ENCODE measurements at places on chromosomes 11 and 22. TPM values are rescaled to one million over a fixed set of nuclear protein-coding genes. Genes with fewer than 3 reads are reported as not detected.

- no peak for DNase-seq
These were observed 60.3 kb downstream of the ATXN10 start for GRCh38 chr22:45731798-45732495.

- no peak for DNase-seq
These were observed 10.3 kb downstream of the BCL9L start for GRCh38 chr11:118915396-118915795.

DNA sequence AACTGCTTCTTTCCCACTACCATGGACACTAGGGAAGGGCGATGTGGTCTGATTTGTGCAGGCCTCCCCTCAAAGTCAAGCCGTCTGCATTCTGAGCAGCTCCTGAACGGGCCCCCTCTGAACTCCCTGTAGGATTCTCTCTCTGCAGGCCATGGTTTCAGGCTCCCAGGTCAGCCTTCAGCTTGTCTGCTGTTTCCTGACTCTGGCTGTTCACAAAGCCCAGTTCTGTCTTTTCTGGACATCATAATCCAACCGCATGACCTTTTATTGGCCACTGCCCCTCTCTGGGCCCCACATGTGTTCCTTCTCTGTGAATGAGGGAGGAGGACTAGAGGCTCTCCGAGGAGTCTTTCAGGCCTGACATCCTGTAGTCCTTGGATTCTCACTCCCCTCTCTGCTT lies 161.0 kb downstream of the FEZ1 start:
- DNase-seq, result no peak

- no peak for DNase-seq
These were observed 1.4 kb downstream of the FBXO3 start for GRCh38 chr11:33772870-33773269.

- DNase-seq, result peak; percentile 62
These were observed 12.8 kb downstream of the PMM1 start for GRCh38 chr22:41576877-41577276.

GRCh38 chr11:32033067-32033466 lies 57.8 kb upstream of the RCN1 start:
- DNase-seq, result no peak

DNA sequence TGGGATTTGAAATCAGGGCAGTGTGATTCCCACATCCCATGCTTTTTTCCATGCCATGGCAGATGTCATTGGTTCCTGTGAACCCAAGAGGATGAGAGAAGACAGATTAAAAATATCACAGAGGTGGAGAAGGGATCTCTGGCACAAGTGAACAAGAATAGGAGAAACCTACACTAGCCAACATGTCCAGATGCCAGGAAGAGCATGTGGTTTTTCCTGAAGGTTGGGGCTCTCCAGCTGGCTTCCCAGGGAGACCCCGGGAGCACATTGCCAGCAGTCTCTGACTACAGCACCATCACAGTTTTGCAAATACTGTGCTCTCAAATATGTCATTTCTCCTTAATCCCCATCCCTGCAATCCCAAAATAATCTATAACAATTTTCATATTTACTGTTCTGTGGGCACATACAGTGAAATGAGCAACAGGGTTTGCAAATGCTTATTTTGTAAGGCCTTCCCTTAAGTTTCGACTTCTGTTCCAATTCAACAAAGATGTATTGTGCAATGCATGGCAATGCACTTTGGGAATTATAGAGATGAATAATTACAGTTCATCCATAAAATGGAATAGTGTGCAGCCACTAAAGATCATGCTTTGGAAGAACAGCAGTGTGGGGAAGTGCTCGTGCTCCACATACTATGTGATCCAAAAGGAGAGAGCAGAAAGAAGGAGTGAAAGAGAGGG lies 4.8 kb downstream of the ANKK1 start:
- DNase-seq, result no peak

GRCh38 chr11:86869966-86870570 lies 69.7 kb downstream of the PRSS23 start:
- DNase-seq, result peak; percentile 72

GRCh38 chr11:25615069-25615468 lies 716.9 kb upstream of the ANO3 start:
- no peak for DNase-seq

- no peak for DNase-seq
These were observed 16.1 kb upstream of the PCF11 start for GRCh38 chr11:83140691-83141455.

DNA sequence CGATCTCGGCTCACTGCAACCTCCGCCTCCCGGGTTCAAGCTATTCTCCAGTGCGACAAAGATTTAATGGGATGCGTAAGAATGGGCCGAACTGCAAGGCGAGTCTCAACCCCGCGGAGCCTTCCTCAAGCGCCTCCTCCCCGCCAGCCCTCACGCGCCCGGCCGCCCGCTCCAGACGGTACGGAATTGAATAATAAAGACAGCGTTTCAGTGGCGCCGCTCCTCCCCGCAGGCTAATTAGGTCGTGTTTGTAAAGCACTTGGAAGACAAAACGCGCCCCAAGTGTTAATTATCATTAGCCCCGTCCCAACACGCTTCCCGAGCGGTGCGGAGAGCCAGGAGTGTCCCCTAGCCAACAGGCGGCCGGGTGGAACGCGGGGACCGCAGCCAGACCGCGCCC lies 192.0 kb downstream of the BUD13 start:
- no peak for DNase-seq

DNA sequence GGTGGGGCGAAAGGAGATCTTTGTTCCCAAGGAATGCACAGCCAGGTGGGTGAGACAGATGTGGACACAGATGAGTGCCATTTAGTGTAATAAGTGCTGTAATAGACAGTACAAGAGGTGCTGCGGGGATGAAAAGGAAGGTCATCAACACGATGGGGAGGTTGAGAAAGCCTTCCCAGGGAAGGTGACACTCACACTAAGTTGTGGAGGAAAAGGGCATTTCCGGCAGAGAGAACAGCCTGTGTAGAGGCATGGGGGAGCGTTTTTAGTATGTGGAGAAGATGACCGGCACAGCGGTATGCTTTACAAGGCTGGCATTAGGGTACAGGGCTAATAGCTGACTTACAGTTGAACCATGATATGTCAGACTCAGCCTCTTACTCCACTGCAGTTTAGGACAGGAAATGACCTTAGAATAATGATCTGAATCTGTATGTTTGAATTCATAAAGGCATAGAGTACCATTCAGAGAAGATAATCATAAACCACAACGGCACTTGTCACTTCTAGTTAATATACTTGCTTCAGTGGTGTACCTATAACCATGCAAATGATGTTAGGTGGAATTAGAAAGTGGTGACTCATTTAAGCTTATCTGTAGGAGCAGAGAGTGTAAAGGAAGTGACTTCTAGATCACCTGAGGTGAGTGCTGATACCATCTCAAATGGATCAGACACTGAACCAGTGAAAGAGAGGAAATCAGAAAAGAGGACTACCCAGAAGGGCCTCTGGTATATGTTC lies 60.6 kb downstream of the FAM83F start:
- DNase-seq, result no peak

- DNase-seq, result no peak
These were observed 746.2 kb downstream of the NELL1 start for GRCh38 chr11:21415606-21416005.

GRCh38 chr11:132549001-132549400 lies 983.3 kb downstream of the OPCML start:
- no peak for DNase-seq

Gene MYBPC3
- 1,049 TPM for total RNA-seq

Gene OR51E1
- total RNA-seq, result 0.34 TPM

Gene PLAAT4
- total RNA-seq, result 16.6 TPM

Gene USP2
- total RNA-seq, result 65.8 TPM

Gene TBX1
- total RNA-seq, result 2.4 TPM

Gene ADAMTS15
- 29.8 TPM for total RNA-seq

Gene SLCO2B1
- total RNA-seq, result 55.8 TPM

Gene RAB36
- 1.0 TPM for total RNA-seq
